ENCODE measurements at places on chromosomes 3 and 15.

DNA sequence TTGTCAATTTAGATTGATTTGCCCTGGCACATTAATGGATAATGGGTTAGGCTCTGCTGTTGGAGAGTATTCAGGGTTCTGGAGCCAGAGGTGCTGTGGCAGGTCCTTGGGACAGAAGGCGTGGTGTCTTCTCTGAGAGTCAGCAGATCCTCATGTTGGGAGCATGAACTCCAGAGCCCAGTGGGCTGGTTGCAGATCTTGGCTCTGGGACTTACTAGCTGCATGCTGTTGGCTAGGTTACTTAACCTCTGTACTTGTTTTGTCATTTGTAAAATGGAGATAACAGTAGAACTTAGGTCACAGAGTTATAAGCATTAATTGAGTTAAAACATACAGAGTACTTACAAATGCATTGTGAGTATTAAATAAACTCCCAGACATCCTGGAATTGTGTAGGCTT, 77.6 kb downstream of the CCK start:
- no peak for DNase-seq

DNA sequence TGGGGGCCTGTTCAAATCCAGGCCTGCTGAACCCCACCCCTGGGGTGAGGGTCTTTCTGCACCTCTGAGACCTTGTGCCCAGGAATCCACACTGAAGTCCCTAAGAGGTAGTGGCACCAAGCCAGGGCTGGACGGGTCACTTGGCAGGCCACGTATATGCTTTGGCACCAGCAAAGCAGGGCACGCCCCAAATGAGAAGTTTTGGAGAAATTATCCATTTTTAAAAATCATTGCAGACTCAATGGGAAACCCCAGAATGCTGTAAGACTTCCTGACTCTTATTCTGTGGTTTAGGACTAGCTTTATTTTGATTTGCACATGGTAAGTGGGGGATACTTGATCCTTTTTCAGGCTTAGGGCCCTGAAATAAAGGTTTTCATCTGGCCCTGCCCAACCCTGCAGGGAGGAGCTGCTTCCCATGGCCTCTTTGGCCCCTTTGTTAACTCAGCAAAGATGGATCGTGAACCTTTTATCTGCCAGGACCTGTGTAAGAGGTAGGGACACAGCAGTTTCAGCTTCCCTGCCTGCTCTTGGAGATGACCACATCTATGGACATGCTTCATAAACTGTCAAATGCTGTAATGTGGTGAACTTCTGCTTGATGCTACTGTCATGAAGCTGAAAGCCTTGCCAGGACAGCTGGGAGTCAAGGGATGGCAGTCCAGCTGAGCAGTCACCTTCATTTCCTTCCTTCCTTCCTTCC, 88.0 kb downstream of the HMG20A start:
- DNase-seq: peak; percentile 76

DNA sequence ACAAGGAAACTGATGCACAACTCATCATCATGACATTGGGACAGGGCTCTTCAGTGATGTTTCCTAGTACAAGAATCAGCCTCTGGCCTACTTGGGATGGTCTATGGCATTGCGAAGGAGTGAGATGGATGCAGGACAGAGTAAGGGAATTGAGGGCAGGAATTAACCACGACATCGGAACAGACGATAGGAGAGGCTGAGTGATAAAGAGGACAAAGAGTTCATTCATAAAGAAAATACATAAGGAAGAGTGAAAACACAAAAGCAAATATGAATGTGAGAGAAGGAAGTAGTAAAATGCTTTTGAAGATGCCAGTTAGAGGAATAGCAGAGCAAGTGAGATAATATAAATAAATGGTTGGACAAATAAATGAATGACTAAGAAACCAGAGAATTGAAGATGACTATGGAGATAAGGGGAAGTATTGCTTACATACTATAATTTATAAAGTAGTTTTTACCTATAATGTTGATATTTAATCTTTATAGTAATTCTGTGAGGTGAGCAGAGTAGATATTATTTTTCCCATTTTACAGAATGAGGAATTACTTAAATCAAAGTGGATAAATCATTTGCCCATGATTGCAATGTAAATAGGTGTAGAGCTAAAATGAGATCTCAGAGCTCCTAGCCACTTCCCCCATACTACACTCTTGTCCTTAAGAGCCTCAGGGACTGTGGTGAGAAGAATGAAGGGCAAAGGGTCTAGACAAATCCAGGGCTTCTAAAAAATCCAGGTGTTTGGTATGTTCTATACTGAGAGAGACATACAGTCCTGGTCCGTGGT, 203.3 kb downstream of the DTWD1 start:
- DNase-seq: no peak

GRCh38 chr15:65423150-65423975, 616 bp upstream of the IGDCC4 start:
- DNase-seq: no peak

- peak; percentile 24 for DNase-seq
Measured at GRCh38 chr3:12750658-12751071, 8.4 kb downstream of the TMEM40 start.

GRCh38 chr3:71389911-71390573, 193.5 kb downstream of the FOXP1 start:
- DNase-seq: no peak

GRCh38 chr3:179369621-179370020, 22.1 kb downstream of the MFN1 start:
- no peak for DNase-seq

GRCh38 chr3:195114786-195115599, 156.0 kb downstream of the XXYLT1 start:
- DNase-seq: no peak

GRCh38 chr15:60420203-60420716, 22.5 kb upstream of the ANXA2 start:
- no peak for DNase-seq

GRCh38 chr3:64291345-64291744, 66.1 kb upstream of the PRICKLE2 start:
- DNase-seq: peak; percentile 32

DNA sequence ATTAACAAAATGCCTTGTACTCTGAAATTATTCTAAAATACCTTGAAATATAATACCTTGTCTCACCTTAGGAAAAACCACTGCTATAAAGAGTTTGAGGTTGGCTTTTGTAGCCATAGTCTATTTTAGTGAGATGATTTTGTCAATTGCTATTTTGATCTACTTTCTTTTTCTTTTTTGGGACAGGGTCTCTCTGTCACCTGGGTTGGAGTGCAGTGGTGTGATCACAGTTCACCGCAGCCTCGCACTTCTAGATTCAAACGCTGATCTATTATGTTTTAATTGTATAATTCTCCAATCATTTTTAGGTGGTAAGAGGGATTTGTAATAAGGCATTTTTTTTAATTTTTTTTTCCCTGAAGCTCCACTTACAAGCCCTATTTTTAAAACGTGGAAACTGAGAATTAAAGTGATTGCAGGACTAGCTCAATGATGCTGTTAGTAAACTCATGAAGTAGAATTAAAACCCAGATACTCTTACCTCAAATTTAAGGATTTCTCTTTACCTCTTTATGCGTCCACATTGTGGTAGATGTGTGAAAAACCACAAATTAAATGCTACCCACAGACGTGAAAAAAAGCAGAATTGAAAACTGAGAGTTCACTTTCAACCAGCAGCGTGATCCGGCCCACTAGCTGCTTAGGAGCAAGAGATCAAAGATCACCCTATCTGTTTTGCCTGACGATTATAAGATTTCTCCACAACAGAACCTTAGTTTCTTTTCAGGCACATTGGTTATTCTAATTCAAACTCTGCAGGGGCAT, 384.2 kb downstream of the CGGBP1 start:
- no peak for DNase-seq

- no peak for DNase-seq
Measured at GRCh38 chr3:105835606-105836005, 33.2 kb downstream of the CBLB start.

DNA sequence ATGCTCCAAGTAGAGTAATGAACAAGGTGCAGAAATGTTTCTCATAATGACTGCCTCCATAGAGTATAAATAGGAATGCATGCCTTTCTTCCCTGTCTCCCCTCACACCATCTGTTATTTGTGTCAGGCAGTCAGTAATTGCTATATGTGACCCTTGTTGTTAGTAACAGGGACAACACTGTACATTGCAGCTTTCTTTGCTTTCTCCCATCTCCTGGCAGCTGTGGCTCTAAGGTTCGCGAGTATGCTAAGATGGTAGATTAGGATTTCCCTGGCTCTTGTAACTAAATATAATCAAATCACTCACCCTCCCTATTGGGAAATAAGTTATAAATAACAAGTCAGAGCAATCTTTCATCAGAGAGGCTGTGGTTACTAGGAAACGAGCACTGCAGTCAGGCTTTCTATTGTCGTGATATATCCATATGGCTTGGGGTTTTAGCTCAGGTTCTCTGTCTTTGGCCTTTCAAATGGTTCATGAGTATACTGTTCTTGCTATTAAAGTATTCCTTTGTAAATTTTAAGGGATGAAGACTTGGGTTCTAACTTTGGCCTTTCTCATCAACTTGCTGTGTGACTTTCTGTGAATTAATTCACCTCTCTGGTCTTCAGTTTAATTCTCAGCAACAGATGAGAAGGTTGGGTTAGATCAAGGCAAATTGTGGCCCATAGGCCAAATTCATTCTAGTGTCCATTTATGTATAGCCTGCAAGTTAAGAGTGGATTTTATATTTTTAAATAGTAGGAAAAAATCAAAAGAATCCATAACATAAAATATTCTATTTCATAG, 8.1 kb upstream of the MINDY4B start:
- DNase-seq: no peak

- DNase-seq: no peak
Measured at GRCh38 chr3:43499256-43499655, 122.6 kb downstream of the ANO10 start.

- no peak for DNase-seq
Measured at GRCh38 chr15:49877117-49877872, 241.7 kb downstream of the ATP8B4 start.

DNA sequence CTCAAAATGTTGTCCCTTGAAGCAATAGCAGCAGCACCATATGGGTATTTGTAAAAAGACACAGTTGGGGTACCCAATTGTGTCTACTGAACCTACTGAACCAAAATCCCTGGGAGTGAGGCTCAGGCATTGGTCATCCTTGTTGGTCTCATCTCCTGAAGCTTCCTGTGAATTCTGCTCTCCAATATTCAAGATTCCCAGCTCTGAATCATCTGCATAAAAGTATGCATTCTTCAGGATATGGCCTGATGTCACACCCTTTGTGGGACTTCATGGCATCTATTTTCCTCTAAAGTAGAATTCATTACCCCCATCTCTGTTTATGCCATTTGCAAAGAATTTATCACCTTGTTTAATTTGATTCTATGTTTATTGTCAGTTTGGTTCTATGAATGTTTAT, 13.3 kb upstream of the PTX3 start:
- no peak for DNase-seq

DNA sequence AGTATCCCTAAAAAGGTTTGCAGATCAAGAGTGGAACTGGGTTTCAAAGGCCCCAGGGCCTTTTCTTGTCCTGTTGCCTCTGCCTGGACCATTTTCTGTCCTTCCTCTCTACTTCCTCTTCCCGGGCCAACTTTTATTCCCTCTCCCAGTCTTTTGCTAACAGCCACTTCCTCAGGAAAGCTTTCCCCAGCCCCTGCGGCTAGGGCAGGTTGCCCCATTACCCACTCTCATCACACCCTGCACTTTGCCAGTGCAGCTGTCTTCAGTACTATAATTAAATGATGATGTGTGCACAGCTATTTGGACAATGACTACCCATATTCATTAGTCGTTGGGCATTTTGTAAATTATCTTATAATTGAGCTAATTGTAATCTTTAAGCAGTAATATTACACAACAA, 150.5 kb upstream of the THBS1 start:
- DNase-seq: peak; percentile 14

GRCh38 chr3:69774029-69774428, 34.8 kb downstream of the MITF start:
- peak; percentile 89 for DNase-seq

DNA sequence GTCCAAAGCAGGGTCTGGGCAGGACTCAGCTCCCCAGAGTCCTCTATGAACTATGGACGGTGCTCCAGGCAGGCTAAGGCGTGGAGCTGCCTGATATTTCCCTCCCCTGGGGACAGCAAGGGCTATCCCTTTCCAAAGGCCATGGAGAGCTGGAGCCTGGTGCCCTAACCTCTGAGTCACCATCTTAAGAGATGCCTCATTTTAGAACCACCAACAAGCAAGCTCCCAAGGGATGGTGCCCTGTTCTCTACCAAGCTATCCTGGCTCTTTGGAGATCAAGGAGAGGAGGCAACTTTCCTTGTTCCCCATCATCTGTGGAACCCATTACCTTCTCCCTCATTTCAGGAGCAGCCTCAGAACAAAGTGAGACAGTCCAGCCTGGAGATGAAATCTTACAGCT, 15.7 kb downstream of the STARD5 start:
- DNase-seq: no peak

GRCh38 chr3:71088019-71088708, 495.4 kb downstream of the FOXP1 start:
- DNase-seq: no peak

- no peak for DNase-seq
Measured at GRCh38 chr15:47460795-47461573, 256.3 kb upstream of the SEMA6D start.

- no peak for DNase-seq
Measured at GRCh38 chr3:11331101-11331500, 58.9 kb downstream of the ATG7 start.
